ENCODE measurements at places on chromosomes 6 and 20. TPM values are rescaled to one million over a fixed set of nuclear protein-coding genes. Genes with fewer than 3 reads are reported as not detected.
A peak's percentile ranks its signal among the peaks of the same experiment; 100 is the strongest.

- no peak overlapping the region for H3K4me3 ChIP-seq
- no peak overlapping the region for H3K27ac ChIP-seq
- DNase-seq: no peak
Measured at GRCh38 chr6:34610819-34611477, 54.8 kb upstream of the SPDEF start.

GRCh38 chr6:150255840-150256239 is 113.0 kb upstream of the IYD start:
- H3K27ac ChIP-seq: no peak overlapping the region
- no peak overlapping the region for H3K4me3 ChIP-seq
- DNase-seq: no peak
- no peaks in the 10 kb centered on the region for H3K36me3 ChIP-seq

DNA sequence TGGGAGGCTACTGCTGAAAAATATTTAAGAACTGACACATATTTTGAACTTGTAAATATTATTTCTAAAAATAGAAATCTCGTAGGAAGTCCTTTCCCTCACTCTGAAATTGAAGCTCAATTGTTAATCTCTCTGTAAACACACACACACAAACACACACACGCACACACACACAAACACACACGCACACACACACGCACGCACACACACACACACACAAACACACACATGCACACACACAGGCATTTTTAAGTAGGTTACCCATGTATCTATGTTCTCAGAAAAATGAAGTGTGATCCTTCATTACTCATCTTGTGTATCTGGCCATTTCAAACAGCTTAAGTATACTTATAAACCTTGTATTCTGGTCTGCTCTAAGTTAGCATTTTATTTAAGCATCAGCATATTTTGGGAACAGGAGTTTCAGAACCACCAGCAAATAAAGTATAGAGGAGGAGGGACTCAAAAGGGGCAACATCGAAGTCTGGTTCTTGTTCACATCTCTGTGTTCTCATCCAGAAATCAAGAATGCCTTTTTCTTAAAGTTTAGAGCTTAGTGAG is 11.6 kb downstream of the CCN6 start:
- no peak for DNase-seq
- H3K4me3 ChIP-seq: no peak overlapping the region
- no peaks in the 10 kb centered on the region for H3K27me3 ChIP-seq
- no peaks in the 10 kb centered on the region for H3K36me3 ChIP-seq

- no peaks in the 10 kb centered on the region for H3K36me3 ChIP-seq
- peaks cover 45% of the 10 kb centered on the region for H3K27me3 ChIP-seq
- DNase-seq: no peak
- no peak overlapping the region for H3K4me3 ChIP-seq
- no peak overlapping the region for H3K27ac ChIP-seq
Measured at GRCh38 chr6:130000526-130001421, 17.6 kb upstream of the L3MBTL3 start.

DNA sequence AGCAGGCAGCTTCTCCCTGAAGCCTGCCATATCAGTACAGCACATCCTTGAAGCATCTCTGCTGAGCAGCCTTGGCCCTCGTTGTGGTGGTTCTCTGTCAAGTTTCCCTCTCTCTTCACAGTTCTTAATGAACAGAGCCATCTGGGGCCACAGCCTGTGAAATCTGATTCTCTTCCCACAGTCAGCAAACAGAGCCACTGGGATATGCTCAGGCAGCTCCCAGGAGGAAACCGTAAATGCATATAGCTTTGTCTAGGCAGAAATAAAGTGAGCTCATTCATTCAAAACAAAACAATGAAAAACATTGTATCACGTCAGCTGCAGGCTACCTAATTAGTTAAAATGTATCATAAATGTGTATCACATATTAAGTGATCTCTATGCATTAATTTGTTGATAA is 80.3 kb downstream of the TBC1D7 start:
- DNase-seq: no peak
- H3K36me3 ChIP-seq: peaks cover 3% of the 10 kb centered on the region
- H3K27me3 ChIP-seq: no peaks in the 10 kb centered on the region
- peak overlapping the region; percentile 37 for H3K27ac ChIP-seq
- H3K4me3 ChIP-seq: no peak overlapping the region

DNA sequence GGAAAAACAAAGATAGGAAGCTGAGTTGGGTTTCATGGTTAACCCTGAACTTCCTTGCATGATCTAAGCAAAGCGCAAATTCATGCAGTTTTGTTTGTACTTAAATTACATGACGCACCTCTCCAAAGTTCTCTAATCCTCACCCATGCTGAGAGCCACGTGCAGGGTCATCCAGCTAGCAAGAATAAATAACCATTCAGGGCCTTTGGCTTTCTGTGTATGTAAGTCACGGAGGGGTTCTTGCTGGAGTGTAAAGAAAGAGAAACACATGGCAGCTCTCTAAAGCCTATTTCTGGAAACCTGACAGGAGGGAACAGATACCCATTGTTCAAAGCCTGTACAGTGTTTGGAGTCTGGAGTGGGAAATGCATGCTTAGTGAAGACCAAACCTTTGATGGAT is 171.7 kb upstream of the CCN2 start:
- no peak overlapping the region for H3K4me3 ChIP-seq
- no peaks in the 10 kb centered on the region for H3K27me3 ChIP-seq
- no peak for DNase-seq
- H3K27ac ChIP-seq: no peak overlapping the region

GRCh38 chr6:19121521-19121920 is 715.6 kb upstream of the ID4 start:
- H3K36me3 ChIP-seq: peaks cover 2% of the 10 kb centered on the region
- no peak for DNase-seq
- H3K4me1 ChIP-seq: peaks cover 7% of the 10 kb centered on the region
- H3K27ac ChIP-seq: no peak overlapping the region
- no peak overlapping the region for H3K4me3 ChIP-seq

MEP1A gene
- total RNA-seq: 4.1 TPM

C6orf15 gene
- not detected for total RNA-seq

NRSN1 gene
- total RNA-seq: not detected

Data from progenitor cell of endocrine pancreas (in vitro differentiated cells).